ENCODE measurements at places on chromosomes 2 and 18. TPM values are rescaled to one million over a fixed set of nuclear protein-coding genes. Genes with fewer than 3 reads are reported as not detected.

DNA sequence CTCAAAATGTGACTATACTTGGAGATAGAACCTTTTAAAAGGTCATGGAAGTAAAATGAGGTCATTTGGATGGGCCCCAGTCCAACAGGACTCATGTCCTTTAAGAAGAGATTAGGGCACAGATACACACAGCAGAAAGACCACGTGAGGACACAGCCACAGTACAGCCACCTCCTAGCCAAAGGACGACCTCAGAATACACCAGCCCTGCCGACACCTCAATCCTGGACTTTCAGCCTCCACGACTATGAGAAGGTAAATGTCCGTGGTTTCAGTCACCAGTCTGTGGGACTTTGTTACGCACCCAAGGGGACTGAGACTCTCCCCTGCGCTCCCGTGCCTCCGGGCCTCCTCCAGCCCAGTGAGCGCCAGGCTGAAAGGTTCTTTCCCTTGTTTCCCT is 30.2 kb upstream of the HPCAL1 start:
- peaks cover 7% of the 10 kb centered on the region for H3K4me1 ChIP-seq
- no peak overlapping the region for H3K4me3 ChIP-seq
- H3K36me3 ChIP-seq: no peaks in the 10 kb centered on the region

- DNase-seq: peak; percentile 85
- peak overlapping the region; percentile 100 for H3K4me3 ChIP-seq
- peaks cover 39% of the 10 kb centered on the region for H3K4me1 ChIP-seq
- H3K27ac ChIP-seq: peak overlapping the region; percentile 93
- H3K27me3 ChIP-seq: no peaks in the 10 kb centered on the region
These were observed 1.8 kb downstream of the FBXO48 start for GRCh38 chr2:68465081-68465916.

DNA sequence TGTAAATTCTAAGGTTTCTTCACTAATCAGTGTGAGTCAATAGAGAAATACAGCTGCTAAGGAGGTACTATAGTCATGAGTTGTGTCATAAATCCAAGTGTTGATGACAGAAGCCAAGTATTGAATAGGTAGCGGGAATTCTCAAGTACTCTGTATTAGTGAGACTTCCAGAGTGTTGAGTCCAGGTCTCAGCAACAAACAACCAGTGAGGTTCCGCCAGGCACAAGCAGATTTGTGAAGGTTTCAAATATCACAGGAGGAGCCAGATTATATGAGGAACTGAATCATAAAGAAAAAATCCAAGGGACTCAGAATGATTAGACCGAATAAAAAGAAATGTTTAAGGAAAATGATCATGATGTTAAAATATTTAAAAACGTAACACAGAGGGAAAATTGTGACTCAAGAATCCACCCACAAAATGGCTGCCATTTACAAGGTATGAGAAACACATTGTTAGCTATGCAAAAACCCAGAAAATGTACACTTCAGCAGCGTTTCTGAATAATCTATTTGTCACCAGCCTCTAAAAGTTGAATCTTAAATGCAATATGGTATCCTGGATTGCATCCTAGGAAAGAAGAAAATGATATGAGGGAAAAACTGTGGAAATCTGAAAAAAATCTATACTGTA is 27.3 kb upstream of the EVA1A start:
- no peaks in the 10 kb centered on the region for H3K36me3 ChIP-seq
- DNase-seq: no peak
- H3K4me1 ChIP-seq: no peaks in the 10 kb centered on the region
- H3K27ac ChIP-seq: no peak overlapping the region

DNA sequence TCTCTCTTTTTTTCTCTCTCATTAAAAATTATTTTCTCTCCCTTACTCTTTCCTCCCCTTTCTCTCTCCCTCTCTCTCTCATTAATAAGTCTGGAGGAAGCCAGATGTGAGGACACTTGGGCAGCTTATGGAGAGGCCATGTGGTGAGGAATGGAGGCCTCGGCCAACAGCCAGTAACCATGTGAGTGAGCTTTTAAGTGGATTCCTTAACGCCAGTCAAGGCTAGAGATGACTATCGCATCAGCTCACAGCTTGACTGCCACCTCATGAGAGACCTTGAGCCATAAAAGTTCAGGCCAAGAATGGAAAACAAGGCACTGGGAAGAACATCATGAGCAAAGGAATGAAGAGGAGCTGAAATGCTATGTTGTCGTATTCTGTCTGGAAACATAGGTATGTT is 39.1 kb downstream of the ETAA1 start:
- no peak for DNase-seq
- H3K27ac ChIP-seq: no peak overlapping the region
- H3K27me3 ChIP-seq: peaks cover 12% of the 10 kb centered on the region
- H3K4me1 ChIP-seq: no peaks in the 10 kb centered on the region
- no peaks in the 10 kb centered on the region for H3K36me3 ChIP-seq

DNA sequence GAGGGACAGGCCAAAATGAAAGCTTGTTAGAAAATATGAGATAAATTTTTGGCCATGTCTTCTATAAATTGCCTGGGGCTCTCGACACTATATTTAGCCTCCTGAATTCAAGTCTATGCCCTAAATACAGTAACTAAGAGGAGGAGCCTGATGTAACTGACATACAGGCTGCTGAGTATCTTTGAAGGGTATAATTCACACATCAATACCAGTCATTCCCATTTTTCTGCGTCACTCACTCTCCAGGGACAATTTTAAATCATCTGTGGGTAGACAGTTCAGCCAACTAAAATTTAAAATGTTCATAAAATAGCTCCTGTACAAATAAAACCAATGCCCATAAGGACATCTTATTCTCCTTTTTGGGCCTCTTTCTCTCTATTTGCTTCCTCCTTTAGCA is 105.9 kb downstream of the AP1S3 start:
- peaks cover 7% of the 10 kb centered on the region for H3K4me1 ChIP-seq
- no peak overlapping the region for H3K4me3 ChIP-seq
- no peak overlapping the region for H3K27ac ChIP-seq
- H3K36me3 ChIP-seq: no peaks in the 10 kb centered on the region

EPB41L5 gene
- 2.2 TPM for total RNA-seq

- H3K4me3 ChIP-seq: no peak overlapping the region
- H3K36me3 ChIP-seq: peaks cover 31% of the 10 kb centered on the region
- peaks cover 47% of the 10 kb centered on the region for H3K4me1 ChIP-seq
- H3K27me3 ChIP-seq: no peaks in the 10 kb centered on the region
These were observed 286.8 kb upstream of the EPAS1 start for GRCh38 chr2:46010223-46010924.

DNA sequence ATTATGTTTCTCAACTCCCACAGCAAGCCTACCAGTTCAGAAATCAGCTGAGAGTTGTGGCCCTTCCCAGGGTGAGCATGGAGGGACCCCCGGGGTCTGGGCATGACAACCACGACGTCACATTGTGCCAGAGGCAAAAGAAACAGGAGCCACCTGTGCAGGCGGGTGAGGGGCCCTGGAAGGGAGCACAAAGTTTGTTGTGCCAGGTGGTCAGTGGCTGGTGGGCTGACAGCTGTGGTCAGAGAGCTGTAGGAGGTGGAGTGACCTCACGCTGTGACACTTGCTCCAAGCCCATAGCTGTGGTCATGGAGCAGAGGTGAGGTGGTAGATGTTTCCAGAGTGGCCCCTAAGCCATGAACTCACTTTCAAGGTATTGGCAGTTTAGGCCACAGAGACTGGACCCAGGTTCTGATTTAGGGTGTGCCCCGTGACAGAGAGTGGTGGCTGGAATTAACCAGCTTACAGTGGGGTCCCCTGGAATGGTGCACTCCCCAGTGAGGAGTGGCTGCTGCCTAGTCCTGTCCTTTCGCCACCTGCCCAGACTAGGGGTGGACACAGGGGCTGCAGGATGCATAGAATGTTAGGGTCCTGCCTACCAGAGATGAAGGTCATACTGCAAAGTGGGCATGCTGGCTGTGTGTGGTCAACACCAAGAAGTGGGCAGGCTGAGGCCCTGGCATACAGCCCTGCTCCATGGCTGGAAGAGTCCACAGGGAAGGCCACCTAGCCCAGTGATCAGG is 136.4 kb downstream of the GLI2 start:
- no peak overlapping the region for H3K4me3 ChIP-seq
- H3K27ac ChIP-seq: no peak overlapping the region
- H3K36me3 ChIP-seq: no peaks in the 10 kb centered on the region

DNA sequence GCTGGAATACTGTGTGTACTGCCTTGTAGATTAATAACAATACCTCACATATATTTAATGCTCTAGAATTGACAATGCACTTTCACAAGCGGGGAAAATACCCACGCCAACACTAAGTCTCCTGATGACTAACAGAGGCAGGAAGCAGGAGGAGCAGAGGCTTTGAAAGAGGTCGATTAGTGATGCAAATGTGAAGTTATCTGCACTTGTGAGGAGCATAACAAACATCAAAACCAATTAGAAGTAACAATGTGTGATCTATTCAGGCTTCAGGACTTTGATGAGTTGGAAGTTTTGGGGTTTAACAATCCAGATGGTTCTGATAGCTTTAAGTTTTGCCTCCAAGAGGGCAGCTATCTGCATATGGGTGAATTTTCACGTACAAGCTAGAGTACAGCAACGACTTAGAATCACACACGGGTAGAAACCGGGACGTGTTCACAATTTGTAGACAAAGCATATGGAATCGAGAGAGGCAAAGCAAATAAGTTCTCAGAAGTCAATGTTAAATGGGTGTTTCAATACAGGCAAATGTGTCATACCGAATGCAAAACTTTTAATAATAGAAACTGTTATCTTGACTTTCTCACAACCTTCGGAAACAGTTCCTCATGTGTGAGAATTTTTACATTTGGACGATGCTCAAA is 114.5 kb downstream of the METTL8 start:
- DNase-seq: peak; percentile 76
- H3K27me3 ChIP-seq: no peaks in the 10 kb centered on the region
- H3K27ac ChIP-seq: peak overlapping the region; percentile 87
- H3K36me3 ChIP-seq: peaks cover 32% of the 10 kb centered on the region
- H3K4me3 ChIP-seq: peak overlapping the region; percentile 65

DNA sequence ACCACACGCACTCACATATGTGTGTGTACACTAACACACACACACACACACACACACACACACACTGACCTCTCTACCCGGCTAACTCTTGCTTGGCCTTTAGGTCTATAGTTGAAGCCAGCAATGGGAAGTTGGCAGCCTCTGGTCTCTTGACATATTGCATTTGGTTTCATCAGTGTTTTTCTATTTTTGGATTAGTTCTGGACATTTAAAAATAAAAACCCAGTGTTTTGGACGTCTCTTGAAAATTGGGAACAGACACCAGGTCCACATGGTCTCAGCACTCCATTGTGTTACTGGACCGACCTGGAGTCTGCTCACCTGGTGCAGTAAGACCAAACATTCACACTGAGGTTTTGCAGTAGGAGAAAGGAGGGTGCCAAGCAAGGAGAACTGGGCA is 50.4 kb upstream of the AFF3 start:
- no peaks in the 10 kb centered on the region for H3K4me1 ChIP-seq
- H3K36me3 ChIP-seq: no peaks in the 10 kb centered on the region
- peaks cover 16% of the 10 kb centered on the region for H3K27me3 ChIP-seq
- no peak for DNase-seq
- no peak overlapping the region for H3K27ac ChIP-seq

ABCG8 gene
- total RNA-seq: not detected

GRCh38 chr2:109059474-109060165 is 69.4 kb upstream of the SH3RF3 start:
- H3K4me3 ChIP-seq: no peak overlapping the region
- no peak overlapping the region for H3K27ac ChIP-seq
- no peaks in the 10 kb centered on the region for H3K36me3 ChIP-seq
- no peaks in the 10 kb centered on the region for H3K4me1 ChIP-seq
- DNase-seq: no peak

DNA sequence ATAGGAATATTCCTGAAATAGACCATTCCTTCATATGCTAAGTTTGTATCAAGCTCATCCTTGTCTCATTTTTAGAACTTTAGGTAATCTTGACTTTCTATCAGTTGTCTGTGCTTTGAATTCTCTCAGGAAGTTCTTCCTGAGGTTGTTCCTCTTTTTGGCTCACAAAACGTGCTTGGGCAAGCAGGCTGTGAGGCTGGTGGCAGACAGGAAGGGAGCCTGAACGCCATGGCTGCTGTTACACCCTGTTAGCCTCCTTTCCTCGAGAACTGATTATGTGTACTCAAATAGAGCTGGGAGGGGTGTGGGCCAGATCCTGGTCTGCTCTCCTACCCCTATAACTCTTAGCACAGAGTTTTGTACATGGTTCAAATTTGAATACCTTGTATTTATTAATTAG is 136.4 kb upstream of the CELF4 start:
- no peak overlapping the region for H3K27ac ChIP-seq
- no peaks in the 10 kb centered on the region for H3K36me3 ChIP-seq
- no peaks in the 10 kb centered on the region for H3K4me1 ChIP-seq
- DNase-seq: no peak
- H3K27me3 ChIP-seq: no peaks in the 10 kb centered on the region

GRCh38 chr18:33578518-33579348 is 714 bp downstream of the ASXL3 start:
- peaks cover 5% of the 10 kb centered on the region for H3K4me1 ChIP-seq
- peaks cover 3% of the 10 kb centered on the region for H3K36me3 ChIP-seq
- no peak overlapping the region for H3K4me3 ChIP-seq
- no peak for DNase-seq

CENPA gene
- 58.7 TPM for total RNA-seq

- no peak for DNase-seq
- H3K27me3 ChIP-seq: no peaks in the 10 kb centered on the region
- no peaks in the 10 kb centered on the region for H3K36me3 ChIP-seq
- no peak overlapping the region for H3K27ac ChIP-seq
These were observed 72.2 kb upstream of the MEIS1 start for GRCh38 chr2:66362701-66363100.

- H3K27ac ChIP-seq: no peak overlapping the region
- peaks cover under 1% of the 10 kb centered on the region for H3K27me3 ChIP-seq
- H3K4me1 ChIP-seq: peaks cover 29% of the 10 kb centered on the region
- no peak for DNase-seq
- H3K36me3 ChIP-seq: no peaks in the 10 kb centered on the region
These were observed 18.5 kb downstream of the PSTPIP2 start for GRCh38 chr18:46053368-46054095.

DNA sequence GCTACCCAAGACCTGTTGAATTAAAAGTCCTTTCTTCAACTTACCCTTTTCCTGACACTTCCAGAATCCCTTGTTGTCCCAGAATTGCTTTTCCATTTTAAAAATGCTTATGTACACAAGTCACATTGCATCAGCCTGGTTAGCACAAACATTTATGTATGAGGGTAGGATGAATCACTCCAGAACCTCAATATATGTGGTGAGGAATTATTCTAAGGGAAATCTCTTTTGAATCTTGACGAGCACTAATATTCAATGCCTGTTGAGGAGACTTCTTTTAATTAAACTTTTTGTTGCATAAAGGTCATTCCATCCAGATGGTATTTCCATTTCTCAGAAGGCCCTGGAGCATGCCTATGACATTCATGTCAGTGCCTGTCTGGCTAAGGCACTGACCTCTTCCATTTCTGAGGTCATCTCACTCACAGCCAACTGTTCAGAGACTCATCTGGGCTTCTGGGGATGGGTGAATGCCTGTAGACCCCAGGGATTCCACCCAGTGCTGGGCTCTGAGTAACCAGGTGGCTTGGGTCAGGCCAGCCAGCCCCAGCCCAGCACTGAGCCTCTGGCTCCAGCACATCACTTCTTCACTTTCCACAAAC is 28.2 kb downstream of the ACMSD start:
- H3K27ac ChIP-seq: no peak overlapping the region
- no peaks in the 10 kb centered on the region for H3K4me1 ChIP-seq
- H3K4me3 ChIP-seq: no peak overlapping the region
- DNase-seq: no peak

GRCh38 chr2:60317844-60318243 is 235.6 kb downstream of the BCL11A start:
- H3K4me3 ChIP-seq: no peak overlapping the region
- no peak for DNase-seq
- H3K27me3 ChIP-seq: peaks cover 21% of the 10 kb centered on the region
- peaks cover under 1% of the 10 kb centered on the region for H3K36me3 ChIP-seq

OBSL1 gene
- not detected for total RNA-seq

- H3K4me1 ChIP-seq: peaks cover 19% of the 10 kb centered on the region
- no peaks in the 10 kb centered on the region for H3K27me3 ChIP-seq
- no peak overlapping the region for H3K4me3 ChIP-seq
- peaks cover 60% of the 10 kb centered on the region for H3K36me3 ChIP-seq
- no peak overlapping the region for H3K27ac ChIP-seq
These were observed 4.3 kb downstream of the DBI start for GRCh38 chr2:119371111-119371510.

Measured in activated CD8-positive, alpha-beta memory T cell treated with anti-CD3 and anti-CD28 coated beads, Interleukin-2, amount 10 ng/mL, durations not matched to agents 7 days and 5 days (primary cell).